Posterior cingulate gyrus (tissue), 11 donors: ENCODE measurements at places on chromosomes 6 and 20.

GRCh38 chr6:9646342-9647070, 768.4 kb downstream of the TFAP2A start:
- DNase-seq, result no peak

DNA sequence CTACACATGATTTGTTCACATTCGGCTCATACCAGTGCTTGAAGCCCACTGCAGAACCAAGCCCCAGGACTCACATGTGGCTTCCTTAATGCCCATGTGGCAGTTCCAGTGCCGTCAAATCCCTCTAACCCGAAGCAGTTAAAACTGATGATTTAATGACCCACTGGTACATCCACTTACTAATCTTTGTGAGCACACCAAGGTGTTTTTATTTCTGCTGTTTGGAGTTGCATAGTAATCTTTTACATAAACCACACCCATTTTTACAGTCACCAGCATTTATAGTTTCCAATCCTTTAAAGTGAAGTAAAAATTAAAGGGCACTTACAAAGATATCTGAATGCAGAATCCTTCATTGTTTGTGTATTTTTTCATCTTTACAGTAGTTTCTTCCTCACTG, 232.0 kb downstream of the ANKRD60 start:
- DNase-seq, result no peak

- no peak for DNase-seq
These were observed 179.7 kb upstream of the SCGN start for GRCh38 chr6:25472306-25472705.

DNA sequence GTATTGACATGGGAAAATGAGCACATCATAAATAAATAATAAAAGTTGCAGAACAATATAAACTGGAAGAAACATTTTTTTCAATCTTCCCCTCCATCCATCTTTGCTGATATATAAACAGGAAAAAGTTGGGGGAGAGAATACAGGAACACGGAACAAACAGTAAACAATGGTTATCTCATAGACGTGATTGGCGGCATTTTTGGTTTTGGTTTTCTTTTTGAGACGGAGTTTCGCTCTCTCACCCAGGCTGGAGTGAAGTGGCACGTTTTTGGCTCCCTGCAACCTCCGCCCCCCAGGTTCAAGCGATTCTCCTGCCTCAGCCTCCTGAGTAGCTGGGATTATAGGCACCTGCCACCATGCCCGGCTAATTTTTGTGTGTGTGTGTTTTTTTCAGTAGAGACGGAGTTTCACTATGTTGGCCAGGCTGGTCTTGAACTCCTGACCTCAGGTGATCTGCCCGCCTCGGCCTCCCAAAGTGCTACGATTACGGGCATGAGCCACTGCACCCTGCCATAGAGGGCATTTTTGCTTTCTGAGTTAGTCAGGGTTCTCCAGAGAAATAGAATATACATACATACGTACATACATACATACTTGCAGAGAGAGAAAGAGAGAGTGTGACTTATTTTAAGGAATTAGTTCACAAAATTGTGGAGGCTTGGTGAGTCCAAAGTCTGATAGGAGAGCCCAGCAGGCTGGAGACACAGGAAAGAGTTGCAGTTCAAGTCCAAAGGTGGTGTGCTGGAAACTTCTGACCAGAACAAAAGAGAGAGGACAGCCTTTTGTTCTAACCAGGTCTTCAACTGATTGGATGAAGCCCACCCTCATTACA, 22.6 kb downstream of the GNL1 start:
- DNase-seq, result no peak

GRCh38 chr6:104699593-104700329, 160.0 kb downstream of the HACE1 start:
- DNase-seq, result no peak

- DNase-seq, result peak; percentile 40
These were observed 123.6 kb downstream of the SYCP2 start for GRCh38 chr20:59809630-59810448.

GRCh38 chr6:132814716-132815570, 574 bp downstream of the RPS12 start:
- DNase-seq, result no peak

GRCh38 chr20:33000802-33001466, 3.3 kb downstream of the SUN5 start:
- no peak for DNase-seq

DNA sequence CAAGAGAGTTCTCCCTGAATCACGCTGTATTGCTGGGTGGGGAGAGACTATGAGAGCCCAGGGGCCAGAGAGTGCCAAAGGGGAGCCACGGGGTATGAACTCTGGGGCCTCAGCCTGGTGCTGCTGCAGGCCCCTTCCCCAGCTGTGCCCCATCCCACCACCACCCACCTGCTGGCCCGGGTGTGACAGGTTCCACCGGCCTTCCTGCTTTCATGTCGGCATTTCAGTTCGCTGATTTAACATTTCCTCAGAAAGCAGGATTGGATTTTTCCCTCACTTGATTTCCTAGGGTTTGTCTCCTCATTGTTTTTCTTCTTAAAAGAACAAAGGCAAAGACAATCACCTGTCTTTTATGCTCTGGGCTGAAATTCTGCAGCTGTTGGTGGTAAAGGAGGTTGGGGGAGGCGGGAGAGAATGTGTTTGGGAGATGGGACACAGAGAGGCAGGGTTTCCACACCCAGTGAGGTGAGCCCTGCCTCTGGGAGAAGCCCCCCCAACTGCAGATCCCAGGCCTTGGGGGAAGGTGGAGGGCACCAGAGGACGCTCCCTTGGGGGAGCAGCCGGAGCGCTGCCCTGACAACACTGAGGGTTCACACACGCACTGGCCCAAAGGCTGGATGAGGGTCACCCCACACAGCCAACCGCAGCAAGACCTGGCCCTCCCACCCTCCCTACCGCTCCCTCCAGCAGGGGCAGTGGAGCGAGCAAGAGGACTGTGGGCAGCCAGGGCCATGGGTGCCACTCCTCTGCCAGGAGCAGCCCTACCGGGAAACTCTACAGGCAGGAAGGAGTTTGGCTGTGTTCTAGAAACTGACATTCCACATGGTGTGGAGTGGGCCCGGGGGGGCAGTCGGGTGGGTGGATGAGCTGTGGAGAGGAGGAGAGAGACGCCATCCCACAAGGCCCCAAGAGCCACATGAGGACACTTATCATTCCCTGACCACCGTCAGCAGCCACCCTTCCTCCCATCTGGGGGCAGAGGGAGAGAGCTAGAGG, 10.5 kb upstream of the MLN start:
- no peak for DNase-seq

GRCh38 chr20:49595811-49596561, 28.0 kb upstream of the PTGIS start:
- DNase-seq, result no peak

GRCh38 chr6:27531772-27532459, 59.0 kb upstream of the ZNF184 start:
- DNase-seq, result no peak

- DNase-seq, result no peak
These were observed 57.9 kb upstream of the AKAP12 start for GRCh38 chr6:151181706-151182363.

- DNase-seq, result no peak
These were observed 83.6 kb downstream of the LCA5 start for GRCh38 chr6:79453558-79454042.

GRCh38 chr20:5486377-5487054, 169.8 kb upstream of the PROKR2 start:
- no peak for DNase-seq

DNA sequence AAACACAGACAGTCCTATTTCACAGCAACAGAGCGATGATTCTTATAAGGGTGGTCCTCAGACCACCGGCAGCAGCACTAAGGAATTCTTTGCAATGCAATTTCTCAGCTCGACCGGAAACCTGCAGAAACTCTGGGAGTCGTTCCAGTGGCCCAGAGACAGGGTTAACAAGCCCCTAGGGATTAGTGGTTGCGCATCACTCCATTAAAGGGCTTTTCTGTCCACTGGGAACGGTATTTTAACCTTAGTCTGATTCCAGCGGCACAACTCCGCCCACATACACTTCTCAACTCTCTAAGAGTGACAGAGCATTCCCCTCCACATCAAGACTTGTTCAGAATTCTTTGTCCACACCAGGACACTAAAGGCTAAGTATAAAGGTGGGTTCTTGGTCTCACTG, 341.5 kb downstream of the TFAP2A start:
- DNase-seq, result no peak

- no peak for DNase-seq
These were observed 541.0 kb upstream of the ADGRB3 start for GRCh38 chr6:68094070-68094469.

- DNase-seq, result no peak
These were observed 20.3 kb downstream of the PGK2 start for GRCh38 chr6:49766762-49767161.

DNA sequence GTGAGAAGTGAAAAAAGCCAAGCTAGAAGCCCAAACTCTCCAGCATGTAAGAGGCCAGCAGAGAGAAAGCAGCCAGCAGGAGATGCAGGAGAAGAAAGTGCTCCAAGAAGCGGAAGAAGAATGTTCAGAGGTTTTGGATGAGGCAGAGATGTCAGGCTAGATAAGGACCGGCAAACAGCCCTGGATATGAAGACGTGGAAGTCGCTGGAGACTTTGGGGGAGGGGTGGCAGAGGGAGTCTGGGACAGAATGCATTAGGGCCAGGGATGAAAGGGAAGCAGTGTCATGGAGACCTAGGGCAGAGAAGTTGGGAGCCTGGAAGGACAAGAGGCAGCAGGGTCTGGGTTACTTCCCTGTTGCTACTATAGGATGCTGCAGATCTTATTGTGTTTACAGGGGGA, 5.3 kb upstream of the SCUBE3 start:
- no peak for DNase-seq

- no peak for DNase-seq
These were observed 37.6 kb downstream of the LAMP5 start for GRCh38 chr20:9551808-9552550.

- DNase-seq, result no peak
These were observed 38.7 kb downstream of the MOXD1 start for GRCh38 chr6:132362442-132363185.

- DNase-seq, result no peak
These were observed 11.4 kb upstream of the IFNGR1 start for GRCh38 chr6:137230547-137230946.

- no peak for DNase-seq
These were observed 7.1 kb upstream of the ABHD16B start for GRCh38 chr20:63854069-63854765.

DNA sequence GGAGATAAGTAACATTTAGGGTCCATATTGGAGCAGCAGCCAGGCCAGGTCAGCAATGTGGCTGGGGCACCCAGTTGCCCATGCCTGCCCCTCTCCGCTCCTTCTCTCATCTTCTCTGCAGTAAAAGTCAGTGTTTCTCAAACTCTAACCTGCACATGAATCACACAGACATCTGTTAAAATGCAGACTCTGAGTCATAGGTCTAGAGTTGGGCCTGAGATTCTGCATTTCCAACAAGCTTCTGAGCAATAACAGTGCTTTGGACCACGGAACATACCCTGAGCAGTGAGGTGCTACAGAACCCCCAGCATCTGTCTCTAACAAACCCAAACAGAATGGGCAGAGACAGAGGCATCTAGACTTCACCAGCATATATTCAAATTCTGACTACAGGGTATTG, 10.1 kb downstream of the PHF10 start:
- DNase-seq, result no peak

DNA sequence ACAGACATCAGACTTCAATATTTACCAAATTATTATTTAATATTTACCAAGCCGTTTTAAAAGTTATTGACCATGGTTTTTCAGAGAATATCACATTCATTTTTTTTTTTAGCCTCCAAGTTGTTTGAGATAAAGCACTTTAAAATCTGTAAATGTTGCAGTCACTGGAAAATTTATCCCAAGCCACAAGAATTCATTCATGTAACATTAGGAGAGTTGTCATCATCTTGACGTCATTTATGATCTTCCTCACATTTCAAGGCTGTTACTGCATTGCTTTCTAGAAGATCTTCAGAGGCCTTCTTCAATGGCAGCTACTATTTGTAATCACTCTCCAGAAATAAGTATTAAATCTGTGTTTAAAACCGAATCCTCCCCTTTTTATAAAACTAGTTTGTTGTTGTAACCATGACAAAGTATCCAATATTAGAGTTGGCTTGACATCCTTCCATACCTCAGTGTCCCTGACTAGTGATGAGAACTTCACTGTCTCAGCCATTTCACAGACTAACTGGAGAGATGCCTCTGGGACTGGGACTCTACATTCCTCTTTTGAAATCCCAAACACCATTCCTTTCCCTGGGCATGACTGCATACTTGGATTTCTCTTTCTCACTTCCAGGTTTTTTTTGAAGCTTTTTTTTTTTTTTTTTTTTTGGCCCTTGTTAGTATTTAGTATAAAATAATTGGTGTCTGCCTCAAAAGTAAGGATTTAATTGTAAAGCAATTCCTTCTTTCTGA, 100.1 kb downstream of the ZFAND3 start:
- DNase-seq, result no peak

- DNase-seq, result no peak
These were observed 305.8 kb upstream of the PRDM1 start for GRCh38 chr6:105780146-105780860.

DNA sequence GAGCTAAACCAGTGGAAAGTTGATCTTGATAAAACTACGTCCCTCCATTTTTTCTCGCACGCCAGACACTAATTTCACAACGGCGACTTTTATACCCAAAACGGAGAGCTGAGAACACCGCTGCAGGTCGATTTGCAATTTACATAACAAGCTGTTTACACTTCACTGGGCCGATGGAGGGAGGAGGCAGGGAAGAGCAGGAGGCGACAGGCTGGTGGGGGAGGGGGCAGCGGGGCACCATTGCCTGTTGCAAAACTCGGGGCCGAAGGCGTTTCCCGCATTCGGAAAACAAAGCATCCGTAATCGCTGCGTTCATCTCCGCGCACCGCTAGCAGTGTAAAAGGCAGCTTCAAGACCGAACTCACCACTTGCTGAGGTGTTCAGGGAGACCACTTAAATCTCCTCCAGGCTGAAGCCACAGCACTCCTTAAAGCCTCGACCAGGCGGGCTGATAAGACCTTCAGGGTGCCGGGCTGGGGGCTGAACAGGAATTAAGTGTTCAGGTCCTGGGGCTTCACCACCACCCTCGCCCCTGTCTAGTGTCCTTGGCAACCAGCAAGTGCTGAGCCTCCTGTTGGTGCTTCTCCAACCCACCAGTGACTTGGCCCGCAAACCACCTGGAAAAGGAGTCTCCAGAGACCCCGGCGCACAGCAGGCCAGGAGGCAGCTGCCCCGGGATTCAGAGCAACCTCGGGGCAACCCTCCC, 2.0 kb upstream of the FOXC1 start:
- DNase-seq, result no peak

DNA sequence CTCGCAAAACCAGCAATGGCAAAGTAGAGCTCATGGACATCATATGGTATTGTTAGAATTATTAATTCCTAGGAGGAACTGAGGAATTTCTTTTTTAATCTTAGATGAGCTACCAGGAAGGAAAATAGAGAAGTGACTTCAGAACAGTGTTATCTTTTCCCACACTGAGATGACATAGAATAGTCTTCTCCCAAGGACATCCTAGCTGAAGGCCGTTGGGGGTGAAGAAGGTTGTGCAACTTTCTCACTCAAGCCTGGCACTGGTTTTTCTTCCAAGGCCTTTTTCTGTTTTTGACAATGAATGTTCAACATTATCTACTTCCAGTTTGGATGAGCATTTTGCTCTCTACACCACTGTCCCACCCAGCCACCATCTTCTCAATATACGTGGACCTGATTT, 35.8 kb upstream of the MAS1 start:
- DNase-seq, result no peak

- no peak for DNase-seq
These were observed 30.5 kb upstream of the AKAP12 start for GRCh38 chr6:151209071-151209831.
